Left renal cortex interstitium (tissue), 4 donors: ENCODE measurements at places on chromosomes 4 and X. TPM values are rescaled to one million over a fixed set of nuclear protein-coding genes. Genes with fewer than 3 reads are reported as not detected.

EXOC1 gene
- 45.7 TPM for polyA plus RNA-seq

BANK1 gene
- polyA plus RNA-seq: 2.9 TPM

GSX2 gene
- polyA plus RNA-seq: not detected

KCNE5 gene
- 6.6 TPM for polyA plus RNA-seq

VCX gene
- not detected for polyA plus RNA-seq

GPC4 gene
- polyA plus RNA-seq: 18.9 TPM

MAPK10 gene
- polyA plus RNA-seq: 73.7 TPM

CLIC2 gene
- 4.0 TPM for polyA plus RNA-seq

SLC49A3 gene
- polyA plus RNA-seq: 7.1 TPM

DNA sequence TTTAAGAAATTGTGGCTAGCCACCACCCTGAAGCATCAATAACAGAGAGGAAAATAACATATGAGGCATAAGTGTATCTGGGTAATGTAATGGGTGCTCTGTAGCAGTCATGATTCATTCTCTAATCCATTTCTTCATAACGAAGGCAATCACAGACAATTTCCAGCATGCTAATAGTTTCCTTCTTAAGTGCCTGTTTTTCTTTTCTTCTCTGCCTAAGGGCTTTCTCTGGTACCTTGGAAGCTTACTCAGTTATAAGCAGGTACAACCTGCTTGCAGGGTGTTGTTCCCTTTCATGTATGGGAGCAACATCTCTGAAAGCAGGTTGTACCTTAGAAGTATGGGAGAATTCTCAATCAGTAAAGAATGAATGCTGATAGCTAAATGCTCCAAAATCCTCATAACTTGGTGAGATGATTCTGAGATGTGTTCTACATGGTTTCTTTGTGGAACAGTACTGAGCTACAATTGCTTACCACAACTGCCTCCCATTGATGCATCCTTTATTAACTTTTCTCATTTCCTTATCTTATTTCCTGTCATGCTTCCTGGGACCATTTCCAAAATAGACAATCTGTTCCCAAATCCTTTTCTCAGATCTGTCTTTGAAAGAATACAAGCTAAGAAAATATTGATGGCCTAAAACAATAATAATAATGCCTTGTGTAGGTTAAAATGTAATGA is 247.6 kb downstream of the PAPSS1 start:
- DNase-seq: no peak

GRCh38 chrX:19658030-19658429 is 142.7 kb upstream of the MAP3K15 start:
- no peak for DNase-seq

GRCh38 chrX:122666601-122667000 is 517.5 kb upstream of the GRIA3 start:
- no peak for DNase-seq

- DNase-seq: no peak
These were observed 4.3 kb upstream of the CYSLTR1 start for GRCh38 chrX:78331708-78332107.

DNA sequence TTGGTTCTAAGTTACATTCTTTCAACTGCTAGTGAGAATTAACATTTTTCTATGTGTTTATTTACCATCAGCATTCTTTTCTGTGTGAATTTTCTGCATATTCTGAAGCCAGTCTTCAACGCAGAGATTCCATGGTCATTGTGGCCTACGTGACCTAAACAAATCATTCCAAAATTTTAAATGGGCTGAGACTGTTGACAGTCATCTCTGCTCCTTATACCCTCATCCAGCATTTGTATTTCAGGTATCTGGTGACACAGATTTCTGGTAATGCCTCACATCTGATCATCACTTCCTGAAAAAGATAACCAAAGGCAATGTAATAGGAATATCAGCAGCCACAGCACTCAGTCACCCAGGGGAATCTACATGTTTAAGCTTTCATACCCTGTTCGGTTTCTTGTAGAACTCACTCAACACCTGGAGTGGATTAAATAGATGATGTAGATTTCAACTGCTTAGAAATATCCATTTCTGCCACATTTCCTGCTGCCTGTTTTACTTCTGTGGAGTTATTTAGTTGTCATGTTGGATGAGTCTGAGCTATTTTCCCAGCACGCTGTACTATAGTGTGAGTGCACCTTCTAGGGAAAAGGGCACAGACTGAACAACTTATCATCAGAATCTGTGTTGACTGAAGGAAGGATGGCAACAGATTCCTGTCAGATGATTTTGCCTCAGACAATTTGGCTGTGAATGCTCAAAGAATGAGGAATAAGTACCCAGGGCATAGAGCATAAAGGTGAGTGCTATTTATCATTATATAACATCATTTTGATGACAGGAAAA is 73.0 kb upstream of the HPGD start:
- no peak for DNase-seq

DNA sequence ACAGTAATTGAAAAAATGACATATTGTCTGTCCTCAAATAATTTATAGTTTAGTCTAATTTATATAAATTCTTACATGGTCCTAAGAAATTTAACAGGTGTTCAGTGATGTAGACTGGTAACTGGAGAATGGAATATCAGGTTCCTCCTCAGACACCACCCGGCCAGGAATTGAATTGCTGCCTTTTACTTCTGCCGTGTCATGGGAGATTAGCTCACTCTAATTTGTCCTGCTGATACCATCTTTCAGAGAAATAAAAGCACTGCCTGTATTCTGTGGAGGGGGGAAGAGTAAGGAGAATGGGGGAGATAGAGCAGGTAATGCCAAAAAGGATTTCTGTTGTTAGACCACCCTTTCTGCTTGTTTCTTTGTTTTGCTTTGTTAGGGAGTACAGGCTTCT is 125.2 kb upstream of the KLHL4 start:
- no peak for DNase-seq

DNA sequence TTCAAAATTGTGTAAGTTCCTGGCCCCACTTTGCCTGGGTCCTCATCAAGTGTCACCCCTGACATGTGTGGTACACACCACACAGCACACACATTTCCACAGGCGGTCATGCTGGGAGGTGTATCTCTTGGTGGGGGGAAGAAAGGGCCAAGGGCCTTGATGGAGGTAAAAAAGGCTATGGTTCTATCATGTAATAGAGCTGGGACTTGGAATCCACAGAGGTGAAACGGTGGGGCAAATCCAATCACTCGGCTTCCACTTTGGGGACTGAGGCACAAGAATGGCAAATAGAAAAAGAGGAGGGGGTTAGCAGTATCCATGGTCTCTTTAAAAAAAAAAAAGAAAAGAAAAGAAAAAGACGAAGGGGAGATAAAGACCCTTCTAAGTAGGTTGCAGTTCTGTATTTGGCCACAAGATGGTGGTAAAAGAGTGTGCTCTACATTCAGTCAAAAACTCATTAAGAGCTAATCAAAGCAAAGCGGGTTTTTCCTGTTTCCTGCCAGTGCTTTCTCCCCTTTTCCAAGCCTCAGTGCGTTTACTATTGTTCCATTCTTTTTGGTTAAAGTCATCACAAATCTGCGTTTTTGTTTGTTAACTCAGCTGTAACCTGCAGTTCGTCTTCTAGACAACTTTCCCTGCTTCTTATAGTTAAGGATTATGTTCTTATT is 37.0 kb upstream of the ATP6AP2 start:
- no peak for DNase-seq

GRCh38 chr4:66034262-66034661 is 364.0 kb upstream of the EPHA5 start:
- DNase-seq: no peak

DNA sequence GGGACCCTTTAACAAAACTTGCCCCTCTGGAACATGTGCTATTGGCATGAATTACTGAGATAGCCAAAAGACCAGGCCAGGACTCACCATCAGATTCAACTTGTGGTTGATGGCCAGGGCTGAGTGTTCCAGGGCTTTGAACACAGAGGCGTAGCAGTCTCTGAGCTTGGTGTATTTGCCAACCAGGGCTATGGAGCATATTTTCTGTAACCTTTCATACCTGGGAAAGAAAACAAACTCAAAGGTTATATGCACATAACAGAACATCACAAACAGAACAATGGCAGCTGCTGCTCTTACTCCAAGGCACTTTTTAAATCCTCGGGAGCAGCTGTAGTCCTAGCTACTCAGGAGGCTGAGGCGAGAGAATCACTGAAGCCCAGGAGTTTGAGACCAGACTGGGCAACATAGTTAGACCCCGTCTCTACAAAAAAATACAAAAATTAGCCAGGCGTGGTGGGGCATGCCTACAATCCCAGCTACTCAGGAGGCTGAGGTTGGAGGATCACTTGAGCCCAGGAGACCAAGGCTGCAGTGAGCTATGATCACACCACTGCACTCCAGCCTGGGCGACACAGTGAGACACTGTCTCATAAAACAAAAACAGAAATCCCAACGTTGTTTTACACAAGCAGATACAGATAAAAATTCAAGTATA is 29.3 kb downstream of the CTPS2 start:
- no peak for DNase-seq

- no peak for DNase-seq
These were observed 83.5 kb downstream of the CDS1 start for GRCh38 chr4:84666439-84666838.

GRCh38 chrX:68710870-68711576 is 63.6 kb downstream of the STARD8 start:
- no peak for DNase-seq

GRCh38 chr4:53855581-53856250 is 208.7 kb downstream of the CHIC2 start:
- DNase-seq: no peak

GRCh38 chr4:159352609-159353008 is 249.7 kb downstream of the RAPGEF2 start:
- DNase-seq: no peak

DNA sequence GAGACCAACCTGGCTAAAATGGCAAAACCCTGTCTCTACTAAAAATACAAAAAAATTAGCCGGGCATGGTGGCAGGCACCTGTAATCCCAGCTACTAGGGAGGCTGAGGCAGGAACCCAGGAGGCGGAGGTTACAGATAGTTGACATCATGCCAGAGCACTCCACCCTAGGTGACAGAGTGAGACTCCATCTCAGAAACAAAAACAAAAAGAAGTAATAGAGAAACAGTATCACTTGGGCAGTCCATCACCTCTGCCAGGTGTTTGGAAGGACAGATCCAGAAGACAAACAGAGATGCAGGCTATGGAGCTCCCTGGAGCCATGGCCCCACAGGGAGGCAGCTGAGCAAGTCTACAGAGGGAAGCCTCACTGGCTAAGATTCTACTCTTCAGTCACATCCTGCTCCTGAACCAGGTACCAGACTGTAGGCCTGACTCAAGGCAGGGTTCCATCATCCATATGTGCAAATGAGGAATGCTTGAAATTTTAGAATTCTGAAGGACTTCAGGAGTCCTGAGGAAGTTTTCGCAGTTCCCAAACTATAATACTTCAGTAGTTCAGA is 81.4 kb upstream of the CPEB2 start:
- DNase-seq: no peak

GRCh38 chr4:152200511-152201333 is 335.2 kb downstream of the FBXW7 start:
- no peak for DNase-seq

DNA sequence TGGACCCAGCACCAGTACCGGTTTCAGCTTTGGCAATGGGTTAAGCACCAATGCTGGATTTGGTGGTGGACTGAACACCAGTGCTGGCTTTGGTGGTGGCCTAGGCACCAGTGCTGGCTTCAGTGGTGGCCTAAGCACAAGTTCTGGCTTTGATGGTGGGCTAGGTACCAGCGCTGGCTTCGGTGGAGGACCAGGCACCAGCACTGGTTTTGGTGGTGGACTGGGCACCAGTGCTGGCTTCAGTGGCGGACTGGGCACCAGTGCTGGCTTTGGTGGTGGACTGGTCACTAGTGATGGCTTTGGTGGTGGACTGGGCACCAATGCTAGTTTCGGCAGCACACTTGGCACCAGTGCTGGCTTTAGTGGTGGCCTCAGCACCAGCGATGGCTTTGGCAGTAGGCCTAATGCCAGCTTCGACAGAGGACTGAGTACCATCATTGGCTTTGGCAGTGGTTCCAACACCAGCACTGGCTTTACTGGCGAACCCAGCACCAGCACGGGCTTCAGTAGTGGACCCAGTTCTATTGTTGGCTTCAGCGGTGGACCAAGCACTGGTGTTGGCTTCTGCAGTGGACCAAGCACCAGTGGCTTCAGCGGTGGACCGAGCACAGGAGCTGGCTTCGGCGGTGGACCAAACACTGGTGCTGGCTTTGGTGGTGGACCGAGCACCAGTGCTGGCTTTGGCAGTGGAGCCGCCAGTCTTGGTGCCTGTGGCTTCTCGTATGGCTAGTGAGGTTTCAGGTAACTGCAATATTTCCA is 9.8 kb downstream of the TRO start:
- no peak for DNase-seq

DNA sequence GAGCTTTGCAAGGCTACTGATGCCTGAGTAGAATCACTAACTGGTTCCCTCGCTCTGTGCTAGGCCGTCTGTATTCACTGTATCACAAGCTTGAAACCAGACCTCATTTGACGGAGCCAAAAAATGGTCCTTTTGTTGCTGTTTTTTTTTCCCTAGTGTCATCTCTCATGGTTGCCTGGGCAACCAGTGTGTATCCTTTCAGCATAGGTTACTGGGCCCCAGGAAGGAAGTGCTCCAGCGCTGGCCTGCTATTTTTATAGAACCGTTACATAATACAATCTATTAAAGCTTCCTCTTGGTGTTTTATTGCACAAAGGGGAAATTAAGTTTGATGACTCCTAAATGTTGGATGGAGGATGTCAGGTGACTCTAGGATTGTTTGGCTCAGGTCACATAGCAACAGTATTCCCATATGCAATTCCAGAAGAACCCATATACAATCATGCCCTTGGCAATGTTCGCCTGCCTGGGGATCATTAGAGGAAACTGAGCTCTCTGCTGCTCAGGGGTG is 220.4 kb downstream of the SPRY1 start:
- peak; percentile 74 for DNase-seq

GRCh38 chr4:76078033-76078613 is 3.6 kb downstream of the ART3 start:
- no peak for DNase-seq

- DNase-seq: no peak
These were observed 17.1 kb upstream of the BEX4 start for GRCh38 chrX:103197721-103198306.

- no peak for DNase-seq
These were observed 355.2 kb upstream of the RASGEF1B start for GRCh38 chr4:81826817-81827424.

DNA sequence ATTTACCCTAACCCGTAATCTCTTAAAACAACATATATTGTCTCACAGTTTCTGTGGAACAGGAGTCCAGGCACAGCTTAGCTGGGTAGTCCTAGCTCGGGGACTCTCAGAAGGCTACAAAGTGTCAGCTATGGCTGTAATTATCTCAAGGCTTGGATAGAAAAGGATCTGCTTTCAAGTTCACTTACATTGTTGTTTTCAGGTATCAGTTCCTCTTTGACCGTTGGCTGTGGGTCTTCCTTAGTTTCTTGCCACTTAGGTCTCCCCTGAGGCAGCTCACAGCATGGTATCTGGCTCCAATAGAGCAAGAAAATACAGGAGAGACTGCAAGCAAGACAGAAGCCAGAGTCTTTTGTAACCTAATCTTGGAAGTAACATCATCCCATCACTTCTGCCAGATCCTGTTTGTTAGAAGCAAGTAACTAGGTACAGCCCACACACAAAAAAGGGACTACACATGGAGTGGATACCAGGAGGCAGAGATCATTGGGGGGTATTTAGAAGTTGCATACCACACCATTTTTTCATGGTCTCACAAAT is 137.0 kb downstream of the MAGEB5 start:
- DNase-seq: no peak

- no peak for DNase-seq
These were observed 140.3 kb downstream of the FRYL start for GRCh38 chr4:48639807-48640206.

GRCh38 chr4:123744664-123745290 is 348.2 kb downstream of the SPRY1 start:
- DNase-seq: no peak
